ENCODE measurements at places on chromosomes 16 and 17. TPM values are rescaled to one million over a fixed set of nuclear protein-coding genes. Genes with fewer than 3 reads are reported as not detected.

CASKIN1 gene
- total RNA-seq = 5.9 TPM

MT4 gene
- not detected for total RNA-seq

ABAT gene
- total RNA-seq = 4.2 TPM

MAF gene
- 38.5 TPM for total RNA-seq

USP31 gene
- total RNA-seq = 31.1 TPM

DNA sequence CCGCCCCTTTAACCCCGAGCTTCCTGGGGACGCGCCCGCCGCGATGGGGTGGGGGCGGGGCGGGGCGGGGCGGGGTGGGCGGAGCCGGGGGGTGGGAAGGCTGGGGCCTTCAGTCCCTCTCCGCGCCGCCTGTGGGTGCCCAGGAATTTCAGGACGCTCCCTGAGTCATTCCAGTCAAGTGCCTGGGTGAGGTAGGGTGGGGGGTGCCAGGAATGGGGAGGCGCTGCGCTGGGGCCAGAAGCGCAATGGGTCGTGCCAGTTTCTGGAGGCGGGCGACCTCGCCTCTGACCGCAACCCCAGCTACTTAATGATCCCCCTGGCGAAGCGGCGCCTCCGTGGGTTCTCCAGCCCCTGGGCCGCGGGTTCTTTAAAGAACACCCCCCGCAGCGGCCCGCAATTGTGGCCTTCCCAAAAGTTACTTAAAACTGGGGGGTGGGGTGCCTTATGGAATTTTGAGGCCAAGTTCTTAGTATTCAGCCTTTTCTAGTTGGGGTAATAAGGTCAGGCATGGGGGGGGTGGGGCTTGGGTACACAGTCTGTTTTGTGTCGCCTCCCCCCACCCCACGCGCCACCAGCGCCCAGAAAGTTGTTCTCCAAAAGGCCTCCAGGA lies 826 bp upstream of the GSE1 start:
- peak; percentile 86 for DNase-seq

DNA sequence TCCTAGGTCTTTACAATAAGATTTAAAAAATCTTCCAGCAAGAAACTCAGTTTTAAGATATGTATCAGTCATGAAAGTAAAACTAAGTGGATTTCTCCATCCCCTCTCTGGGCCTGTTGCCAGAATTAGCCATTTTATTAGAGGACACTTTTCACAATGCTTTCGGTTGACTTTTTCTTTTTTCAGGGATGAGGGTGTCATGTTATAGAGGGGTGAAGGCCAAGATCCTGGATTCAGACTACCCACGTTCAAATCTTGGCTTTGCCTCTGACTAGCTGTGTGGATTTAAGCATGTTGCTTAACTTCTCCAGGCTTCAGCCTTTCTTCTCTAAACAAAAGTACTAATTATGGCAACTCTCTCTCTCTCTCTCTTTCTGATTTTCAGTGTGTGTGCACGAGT lies 111.7 kb upstream of the COX10 start:
- DNase-seq = no peak

- no peak for DNase-seq
These were observed 1007.5 kb upstream of the EEF2KMT start for GRCh38 chr16:6105115-6105514.

- DNase-seq = peak; percentile 81
These were observed 27.0 kb upstream of the NTN1 start for GRCh38 chr17:8994319-8994718.

DNA sequence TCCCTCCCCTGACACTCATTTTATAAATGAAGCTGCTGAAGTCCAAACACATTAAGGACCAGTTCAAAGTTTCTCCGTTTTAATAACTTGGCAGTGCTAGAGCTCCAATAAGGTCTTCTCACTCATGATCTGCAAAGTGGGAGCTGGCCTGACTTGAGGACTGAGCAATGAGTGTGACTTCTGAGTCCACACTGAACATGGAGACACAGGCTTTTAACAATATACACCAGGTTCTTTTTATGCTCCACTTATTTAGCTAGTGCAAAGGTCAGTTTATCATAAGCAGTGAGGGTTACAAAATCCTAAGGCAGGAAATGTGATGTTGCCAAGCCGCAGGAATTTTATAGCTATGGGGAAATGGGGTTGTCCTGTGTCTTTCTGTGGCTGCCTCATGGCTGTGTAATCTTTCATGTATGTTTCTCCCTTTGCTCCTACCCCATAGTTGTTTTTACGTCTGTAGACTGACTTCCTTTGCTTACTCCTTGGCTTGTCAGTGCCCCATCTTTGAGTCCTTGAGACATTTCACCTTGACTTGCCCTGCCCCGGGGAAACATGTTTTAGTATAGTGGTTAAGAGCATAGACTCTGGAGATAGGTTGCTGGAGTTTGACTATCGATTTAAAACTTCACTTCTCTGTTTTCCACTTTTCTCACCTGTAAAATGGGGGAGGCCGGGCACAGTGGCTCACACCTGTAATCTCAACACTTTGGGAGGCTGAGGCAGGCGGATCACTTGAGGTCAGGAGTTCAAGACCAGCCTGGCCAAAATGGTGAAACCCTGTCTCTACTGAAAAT lies 12.2 kb upstream of the MMD start:
- no peak for DNase-seq

DNA sequence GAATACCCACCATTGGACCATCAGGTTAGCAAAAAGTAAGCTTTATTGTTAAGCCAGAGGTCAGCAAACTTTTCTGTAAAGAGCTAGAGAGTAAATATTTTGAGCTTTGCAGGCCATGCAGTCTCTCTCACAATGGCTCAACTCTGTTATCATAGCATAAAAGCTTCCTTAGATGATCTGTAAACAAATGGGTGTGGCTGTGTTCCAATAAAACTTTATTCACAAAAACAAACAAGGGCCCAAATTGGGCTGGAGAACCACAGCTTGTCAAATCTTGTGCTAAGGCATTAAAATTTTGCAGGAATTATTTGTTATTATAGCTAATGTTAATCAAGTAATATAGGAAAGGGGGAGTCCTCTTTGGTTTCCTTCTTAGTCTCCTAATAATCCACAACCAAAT lies 153.6 kb downstream of the GRIN2A start:
- DNase-seq = no peak

DNA sequence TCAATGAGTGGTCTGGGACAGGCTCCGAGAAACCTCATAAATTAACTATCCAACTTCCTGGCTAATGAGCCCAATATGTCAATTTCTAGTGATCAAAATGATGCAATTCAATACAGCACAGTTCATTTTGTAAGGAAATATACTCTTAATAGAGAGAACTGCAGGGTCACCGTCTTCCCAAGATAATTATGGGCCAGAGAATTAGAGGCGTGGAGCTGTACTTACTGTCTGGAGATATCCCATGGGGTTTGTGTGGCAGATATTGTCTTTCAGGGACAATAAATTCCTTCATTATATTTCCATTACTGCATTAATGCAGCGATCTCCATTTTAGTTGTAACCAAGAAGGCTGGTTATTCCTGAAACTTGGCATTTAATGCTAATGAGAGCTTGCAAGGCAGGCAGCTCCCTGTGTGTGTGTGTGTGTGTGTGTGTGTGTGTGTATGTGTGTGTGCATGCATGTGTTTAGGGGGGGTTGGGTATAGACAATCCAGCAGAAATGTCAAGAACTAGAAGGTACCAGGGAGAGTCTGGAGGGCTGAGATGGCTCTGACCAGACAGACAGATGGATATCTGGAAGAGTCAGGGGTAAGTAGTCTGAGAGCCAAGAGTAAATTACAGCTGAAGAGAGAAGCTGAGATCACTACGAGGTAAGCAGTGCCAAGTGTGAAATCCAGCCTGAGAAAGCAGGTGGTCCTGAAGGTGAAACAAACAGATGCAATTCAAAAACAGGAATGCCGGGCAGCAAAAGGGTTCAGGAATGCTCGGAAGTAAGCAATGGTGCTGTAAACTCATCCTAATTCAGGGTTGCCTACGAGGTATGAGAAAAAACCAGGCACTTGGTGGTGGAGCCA lies 393.0 kb downstream of the CA10 start:
- no peak for DNase-seq

DNA sequence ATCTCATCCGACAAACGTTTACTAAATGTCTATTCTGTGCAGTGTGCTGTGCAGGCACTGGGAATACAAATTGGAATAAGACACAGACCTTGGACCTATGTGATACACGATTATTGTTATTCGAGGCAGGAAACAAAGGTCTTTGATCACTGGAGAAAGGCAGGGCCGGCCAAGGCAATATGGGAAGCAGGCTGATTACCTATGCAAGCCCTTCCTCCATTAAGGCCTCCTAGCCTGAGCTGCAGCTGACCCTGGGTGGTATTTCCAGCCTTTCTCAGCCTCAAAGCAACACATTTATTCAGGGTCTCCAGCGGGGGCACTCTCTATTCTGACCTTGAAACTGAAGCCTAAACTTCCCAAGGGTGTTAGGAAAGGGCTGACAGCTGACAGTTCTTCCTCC lies 13.4 kb downstream of the ST6GALNAC1 start:
- no peak for DNase-seq

GRCh38 chr16:23195366-23195978 lies 12.9 kb downstream of the SCNN1G start:
- no peak for DNase-seq

GRCh38 chr16:67429799-67430503 lies 970 bp upstream of the HSD11B2 start:
- DNase-seq = no peak

DNA sequence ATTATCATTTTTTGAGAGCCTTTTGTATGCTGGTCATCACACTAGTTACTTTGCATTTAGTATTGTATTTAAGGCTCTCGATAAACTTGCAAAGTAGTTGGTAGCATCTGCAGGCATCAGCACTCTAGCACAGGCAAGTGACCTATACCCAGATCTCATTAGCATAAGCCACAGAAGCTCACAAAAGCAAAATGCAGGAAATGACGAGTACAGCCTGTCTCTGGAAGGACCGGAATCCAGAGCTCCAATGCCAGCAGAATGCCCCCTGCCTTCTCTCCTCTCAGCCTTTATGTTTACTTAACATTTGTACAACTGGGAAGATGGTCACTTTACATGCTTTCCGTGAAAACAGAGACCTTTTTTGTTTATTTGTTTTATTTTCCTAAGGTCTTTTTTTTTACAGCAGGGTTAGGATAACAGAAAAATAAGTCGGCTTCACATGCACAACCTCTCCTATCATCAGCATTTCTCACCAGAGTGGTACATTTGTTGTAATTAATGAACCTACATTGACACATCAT lies 45.4 kb upstream of the MYOCD start:
- no peak for DNase-seq

- no peak for DNase-seq
These were observed 195.2 kb downstream of the RGS9 start for GRCh38 chr17:65332375-65332774.

- DNase-seq = no peak
These were observed 200.5 kb upstream of the CHMP6 start for GRCh38 chr17:80790981-80791742.

- peak; percentile 5 for DNase-seq
These were observed 78.6 kb downstream of the RBFOX3 start for GRCh38 chr17:79532107-79532790.

- no peak for DNase-seq
These were observed 15.9 kb downstream of the HAPSTR1 start for GRCh38 chr16:9107025-9107970.

- DNase-seq = no peak
These were observed 354.0 kb downstream of the XYLT1 start for GRCh38 chr16:17116595-17117322.

GRCh38 chr17:18248300-18248731 lies 10.2 kb downstream of the FLII start:
- DNase-seq = peak; percentile 71

Data from left cardiac atrium (tissue), 4 donors.